ENCODE measurements at places on chromosomes 5 and 9.

GRCh38 chr5:40981420-40981819 lies 72.1 kb downstream of the C7 start:
- H3K27ac ChIP-seq, result no peak overlapping the region
- H3K4me1 ChIP-seq, result no peaks in the 10 kb centered on the region
- no peaks in the 10 kb centered on the region for H3K27me3 ChIP-seq
- H3K4me3 ChIP-seq, result no peak overlapping the region

GRCh38 chr5:86623785-86624483 lies 6.2 kb downstream of the COX7C start:
- H3K36me3 ChIP-seq, result peaks cover 36% of the 10 kb centered on the region
- H3K4me1 ChIP-seq, result peaks cover 13% of the 10 kb centered on the region
- no peak overlapping the region for H3K4me3 ChIP-seq
- H3K27ac ChIP-seq, result no peak overlapping the region

- peaks cover 47% of the 10 kb centered on the region for H3K4me1 ChIP-seq
- H3K36me3 ChIP-seq, result peaks cover 12% of the 10 kb centered on the region
- no peaks in the 10 kb centered on the region for H3K27me3 ChIP-seq
- H3K4me3 ChIP-seq, result peak overlapping the region; percentile 98
- H3K27ac ChIP-seq, result peak overlapping the region; percentile 99
These were observed 1.2 kb downstream of the CCDC107 start for GRCh38 chr9:35659340-35659739.

- H3K36me3 ChIP-seq, result no peaks in the 10 kb centered on the region
- no peak overlapping the region for H3K4me3 ChIP-seq
- no peak overlapping the region for H3K27ac ChIP-seq
- H3K4me1 ChIP-seq, result peaks cover 43% of the 10 kb centered on the region
- DNase-seq, result no peak
These were observed 75.1 kb downstream of the MAST4 start for GRCh38 chr5:66671305-66671704.

GRCh38 chr9:3868012-3868411 lies 342.2 kb upstream of the RFX3 start:
- H3K27me3 ChIP-seq, result no peaks in the 10 kb centered on the region
- no peak overlapping the region for H3K4me3 ChIP-seq
- no peaks in the 10 kb centered on the region for H3K4me1 ChIP-seq
- H3K27ac ChIP-seq, result no peak overlapping the region
- DNase-seq, result no peak
- no peaks in the 10 kb centered on the region for H3K36me3 ChIP-seq

DNA sequence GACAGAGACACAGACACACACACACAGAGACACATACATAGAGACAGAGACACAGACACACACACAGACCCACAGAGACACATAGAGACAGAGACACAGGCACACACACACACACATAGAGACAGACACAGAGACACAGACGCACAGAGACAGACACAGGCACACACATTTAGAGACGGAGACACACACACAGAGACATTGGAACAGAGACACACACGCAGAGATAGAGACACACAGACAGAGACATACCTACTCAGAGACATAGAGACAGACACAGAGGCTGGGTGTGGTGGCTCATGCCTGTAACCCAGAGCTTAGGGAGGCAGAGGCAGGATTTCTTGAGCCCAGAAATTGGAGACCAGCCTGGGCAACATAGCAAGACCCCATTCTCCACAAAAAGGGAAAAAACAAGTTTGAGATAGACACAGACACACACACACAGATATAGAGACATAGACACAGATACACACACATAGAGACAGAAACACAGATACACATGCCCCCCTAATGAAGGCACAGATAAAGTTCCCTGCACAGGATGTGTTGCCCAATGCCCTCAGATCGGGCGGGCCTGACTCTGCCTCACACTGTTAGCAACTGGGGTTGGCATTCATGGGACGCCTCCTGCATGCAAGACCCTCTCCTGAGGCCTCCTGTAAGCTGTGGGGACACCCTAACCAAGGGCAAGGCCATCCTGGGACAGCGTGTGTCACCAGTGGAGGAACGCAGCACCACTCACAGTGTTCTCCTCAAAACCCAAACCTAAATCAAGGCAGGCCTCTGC lies 3.3 kb upstream of the RALGDS start:
- H3K27me3 ChIP-seq, result no peaks in the 10 kb centered on the region
- H3K4me1 ChIP-seq, result peaks cover 88% of the 10 kb centered on the region
- H3K4me3 ChIP-seq, result no peak overlapping the region

GRCh38 chr5:32777733-32778132 lies 66.6 kb downstream of the NPR3 start:
- H3K27ac ChIP-seq, result no peak overlapping the region
- H3K4me1 ChIP-seq, result no peaks in the 10 kb centered on the region
- DNase-seq, result no peak
- no peak overlapping the region for H3K4me3 ChIP-seq
- H3K27me3 ChIP-seq, result no peaks in the 10 kb centered on the region
- H3K36me3 ChIP-seq, result peaks cover 4% of the 10 kb centered on the region

GRCh38 chr9:112338561-112338960 lies 5.1 kb upstream of the PTBP3 start:
- peaks cover 10% of the 10 kb centered on the region for H3K4me1 ChIP-seq
- H3K36me3 ChIP-seq, result no peaks in the 10 kb centered on the region
- H3K27me3 ChIP-seq, result no peaks in the 10 kb centered on the region
- H3K4me3 ChIP-seq, result no peak overlapping the region

- peak overlapping the region; percentile 94 for H3K27ac ChIP-seq
- H3K36me3 ChIP-seq, result no peaks in the 10 kb centered on the region
- DNase-seq, result peak; percentile 26
- peaks cover 36% of the 10 kb centered on the region for H3K4me1 ChIP-seq
These were observed 88.8 kb downstream of the ANXA2R start for GRCh38 chr5:42951293-42951840.

DNA sequence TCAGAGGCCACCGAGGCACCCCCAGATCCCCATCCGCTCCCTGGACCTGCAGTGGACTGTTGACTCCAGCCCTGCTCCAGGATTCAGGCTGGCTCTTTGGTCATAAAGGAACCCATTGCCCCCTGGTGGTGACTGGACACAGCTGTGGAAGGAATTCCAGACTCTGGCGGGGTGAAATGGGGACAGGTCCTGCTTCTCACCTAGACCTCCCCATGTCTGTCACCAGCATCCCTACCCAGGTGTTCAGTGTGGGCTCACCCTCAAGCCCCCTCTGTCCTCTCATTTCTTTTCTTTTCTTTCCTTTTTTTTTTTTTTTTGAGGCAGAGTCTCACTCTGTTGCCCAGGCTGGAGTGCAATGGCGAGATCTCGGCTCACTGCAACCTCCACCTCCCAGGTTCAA lies 25.5 kb upstream of the STXBP1 start:
- DNase-seq, result peak; percentile 72
- no peak overlapping the region for H3K4me3 ChIP-seq
- no peaks in the 10 kb centered on the region for H3K27me3 ChIP-seq
- H3K27ac ChIP-seq, result no peak overlapping the region

GRCh38 chr9:37413311-37413710 lies 9.2 kb upstream of the GRHPR start:
- H3K4me1 ChIP-seq, result peaks cover 18% of the 10 kb centered on the region
- DNase-seq, result no peak
- H3K27me3 ChIP-seq, result no peaks in the 10 kb centered on the region
- H3K27ac ChIP-seq, result no peak overlapping the region
- no peak overlapping the region for H3K4me3 ChIP-seq

- no peak overlapping the region for H3K27ac ChIP-seq
- peaks cover 9% of the 10 kb centered on the region for H3K27me3 ChIP-seq
- no peak for DNase-seq
- no peaks in the 10 kb centered on the region for H3K36me3 ChIP-seq
These were observed 23.8 kb downstream of the SHC3 start for GRCh38 chr9:89154651-89155336.

- H3K27me3 ChIP-seq, result no peaks in the 10 kb centered on the region
- H3K27ac ChIP-seq, result no peak overlapping the region
- no peaks in the 10 kb centered on the region for H3K4me1 ChIP-seq
- no peaks in the 10 kb centered on the region for H3K36me3 ChIP-seq
- no peak overlapping the region for H3K4me3 ChIP-seq
- DNase-seq, result no peak
These were observed 437.9 kb downstream of the EFNA5 start for GRCh38 chr5:107232788-107233187.

- H3K36me3 ChIP-seq, result no peaks in the 10 kb centered on the region
- no peak overlapping the region for H3K4me3 ChIP-seq
These were observed 2.7 kb downstream of the ASTN2 start for GRCh38 chr9:117412006-117412715.

DNA sequence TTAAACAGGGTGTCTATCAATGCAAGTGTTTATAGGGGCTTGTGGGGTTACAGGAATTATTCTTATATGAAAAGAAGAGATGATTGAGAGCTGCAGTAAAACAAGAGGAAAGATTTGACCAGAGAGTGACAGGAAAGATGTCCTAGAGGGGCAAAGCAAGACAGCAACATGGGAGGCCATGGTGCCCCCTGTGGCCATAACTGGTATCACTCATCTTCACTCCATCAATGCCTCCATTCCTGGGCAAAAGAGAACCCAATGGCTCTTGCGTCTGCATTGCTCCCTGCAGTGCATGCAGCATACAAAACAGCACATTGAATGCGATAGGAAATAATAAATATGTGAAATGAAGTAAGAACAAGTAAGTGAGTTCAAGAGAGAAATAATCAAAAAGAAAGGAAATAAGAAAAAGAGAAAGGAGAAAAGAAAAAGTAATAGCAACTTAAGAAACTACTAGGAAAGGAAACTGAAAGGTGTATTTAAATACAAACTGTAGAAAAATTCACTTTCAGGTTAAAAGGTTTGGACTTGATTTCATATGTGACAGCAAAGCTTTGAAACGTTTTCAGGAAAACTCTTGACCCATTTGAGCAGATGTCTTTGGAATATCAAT lies 206.6 kb downstream of the SEMA5A start:
- no peak overlapping the region for H3K4me3 ChIP-seq
- H3K27ac ChIP-seq, result no peak overlapping the region
- H3K4me1 ChIP-seq, result peaks cover 26% of the 10 kb centered on the region
- H3K36me3 ChIP-seq, result no peaks in the 10 kb centered on the region
- no peaks in the 10 kb centered on the region for H3K27me3 ChIP-seq

DNA sequence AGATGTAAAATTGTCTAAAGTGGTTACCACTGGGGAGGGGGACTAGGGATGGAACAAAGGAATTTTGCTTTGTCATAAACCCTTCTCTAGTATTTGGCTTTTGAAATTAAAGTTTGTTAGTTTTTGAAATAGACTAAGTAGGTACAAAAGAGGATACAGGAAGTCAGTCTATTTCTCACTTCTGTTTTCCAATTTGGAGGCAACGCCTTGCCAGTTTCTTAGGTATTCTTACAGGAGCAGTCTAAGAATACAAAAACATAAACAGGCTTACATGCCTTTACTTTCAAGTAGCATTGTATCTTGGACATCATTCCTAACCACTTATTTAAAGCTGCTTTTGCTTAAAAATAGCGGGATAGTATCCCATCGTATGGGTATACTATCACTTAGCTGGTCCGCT lies 34.4 kb downstream of the ALG2 start:
- no peak overlapping the region for H3K4me3 ChIP-seq
- peaks cover 9% of the 10 kb centered on the region for H3K4me1 ChIP-seq
- no peaks in the 10 kb centered on the region for H3K36me3 ChIP-seq
- H3K27me3 ChIP-seq, result peaks cover 12% of the 10 kb centered on the region
- DNase-seq, result no peak
- no peak overlapping the region for H3K27ac ChIP-seq

DNA sequence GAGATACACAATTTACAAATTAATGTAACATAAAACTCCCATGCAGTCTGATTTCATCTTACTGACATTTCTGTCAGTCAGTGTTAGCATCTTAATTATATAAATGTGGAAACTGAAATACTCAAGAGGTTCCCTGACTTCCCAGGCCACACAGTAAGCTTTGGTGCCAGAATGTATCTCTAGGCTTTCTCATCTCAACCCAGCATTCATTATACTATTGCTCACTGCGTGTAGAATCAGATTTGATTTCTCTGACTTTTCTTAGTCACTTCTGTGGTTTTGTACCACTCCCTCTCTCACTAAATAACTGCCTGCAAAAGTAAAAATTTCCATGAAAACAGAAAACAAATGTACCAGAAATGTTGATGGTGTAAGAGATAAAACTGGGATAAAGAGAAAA lies 31.7 kb upstream of the CDKN2B start:
- H3K4me1 ChIP-seq, result no peaks in the 10 kb centered on the region
- no peak overlapping the region for H3K4me3 ChIP-seq
- no peaks in the 10 kb centered on the region for H3K27me3 ChIP-seq
- DNase-seq, result no peak

GRCh38 chr9:114178756-114179450 lies 23.6 kb downstream of the COL27A1 start:
- peak overlapping the region; percentile 82 for H3K27ac ChIP-seq
- H3K36me3 ChIP-seq, result no peaks in the 10 kb centered on the region
- DNase-seq, result peak; percentile 65
- H3K4me1 ChIP-seq, result peaks cover 98% of the 10 kb centered on the region

DNA sequence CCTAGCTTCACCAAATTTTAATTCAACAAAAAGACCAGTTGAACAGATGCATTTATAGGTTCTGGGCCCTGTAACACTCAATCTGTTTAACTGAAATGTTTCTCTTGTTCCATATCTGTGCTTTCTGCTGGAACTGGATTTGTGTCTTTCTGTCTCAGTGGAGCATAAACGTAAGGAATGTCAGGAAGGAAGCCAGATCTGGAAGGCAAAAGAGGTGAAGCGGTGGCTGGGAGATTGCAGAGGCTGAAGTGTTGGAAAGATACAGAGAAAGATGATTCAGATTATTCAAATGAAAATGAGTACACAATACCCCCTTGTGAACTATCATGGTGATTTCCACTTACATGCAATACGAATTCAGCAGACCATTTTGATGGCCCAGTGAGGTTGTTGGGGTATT lies 406.8 kb downstream of the BRINP1 start:
- no peaks in the 10 kb centered on the region for H3K36me3 ChIP-seq
- H3K4me1 ChIP-seq, result peaks cover 14% of the 10 kb centered on the region
- H3K4me3 ChIP-seq, result no peak overlapping the region
- H3K27me3 ChIP-seq, result no peaks in the 10 kb centered on the region
- peak overlapping the region; percentile 18 for H3K27ac ChIP-seq
- DNase-seq, result no peak

- H3K27ac ChIP-seq, result no peak overlapping the region
- H3K36me3 ChIP-seq, result no peaks in the 10 kb centered on the region
- H3K4me1 ChIP-seq, result peaks cover 1% of the 10 kb centered on the region
- no peaks in the 10 kb centered on the region for H3K27me3 ChIP-seq
These were observed 497.4 kb downstream of the ENC1 start for GRCh38 chr5:74143151-74143550.
